Tibial artery (tissue), 4 donors: ENCODE measurements at places on chromosomes 6 and 20.

GRCh38 chr6:160783741-160784140 is 81.7 kb downstream of the PLG start:
- no peaks in the 10 kb centered on the region for H3K27me3 ChIP-seq
- no peak overlapping the region for H3K27ac ChIP-seq
- no peak for DNase-seq
- no peaks in the 10 kb centered on the region for H3K36me3 ChIP-seq

GRCh38 chr6:79250107-79250514 is 15.6 kb upstream of the HMGN3 start:
- no peaks in the 10 kb centered on the region for H3K27me3 ChIP-seq
- no peaks in the 10 kb centered on the region for H3K36me3 ChIP-seq
- no peak for DNase-seq
- no peaks in the 10 kb centered on the region for H3K4me1 ChIP-seq

DNA sequence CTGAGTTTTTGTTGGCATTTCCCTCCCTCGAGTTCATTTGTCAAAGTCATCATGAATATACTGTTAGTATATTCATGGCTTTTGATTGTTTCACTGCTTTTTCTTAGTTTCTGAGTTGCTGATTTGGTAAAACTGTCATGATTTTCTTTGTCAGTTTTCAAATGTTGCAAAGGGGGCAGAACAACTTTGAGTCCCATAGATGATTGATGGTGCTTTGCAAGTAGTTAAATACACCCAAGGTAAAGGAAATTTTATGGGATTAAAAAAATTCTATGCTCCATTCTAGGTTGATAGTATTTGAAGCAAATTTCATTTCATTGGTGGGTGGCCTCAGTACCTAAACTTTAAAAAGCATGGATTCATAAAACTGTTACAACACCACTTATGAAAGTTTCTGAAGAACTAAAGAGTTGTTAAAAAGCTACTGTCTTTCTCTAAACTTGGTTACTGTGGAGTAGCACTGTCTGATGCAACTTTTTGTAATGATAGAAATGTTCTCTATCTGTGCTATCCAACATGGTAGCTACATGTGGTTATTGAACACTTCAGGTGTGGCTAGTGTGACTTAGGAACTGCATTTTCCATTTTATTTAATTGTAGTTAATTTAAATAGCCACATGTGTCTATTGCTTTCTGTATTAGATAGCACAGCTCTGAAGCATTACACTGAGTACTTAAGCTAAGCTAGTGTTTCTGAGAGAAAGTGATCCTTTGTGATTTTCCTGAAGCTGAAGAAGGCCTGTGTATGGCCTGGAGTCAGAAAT is 153.6 kb downstream of the ZFAND3 start:
- no peak overlapping the region for H3K27ac ChIP-seq
- DNase-seq = no peak
- H3K27me3 ChIP-seq = no peaks in the 10 kb centered on the region
- H3K4me3 ChIP-seq = no peak overlapping the region
- H3K4me1 ChIP-seq = no peaks in the 10 kb centered on the region

DNA sequence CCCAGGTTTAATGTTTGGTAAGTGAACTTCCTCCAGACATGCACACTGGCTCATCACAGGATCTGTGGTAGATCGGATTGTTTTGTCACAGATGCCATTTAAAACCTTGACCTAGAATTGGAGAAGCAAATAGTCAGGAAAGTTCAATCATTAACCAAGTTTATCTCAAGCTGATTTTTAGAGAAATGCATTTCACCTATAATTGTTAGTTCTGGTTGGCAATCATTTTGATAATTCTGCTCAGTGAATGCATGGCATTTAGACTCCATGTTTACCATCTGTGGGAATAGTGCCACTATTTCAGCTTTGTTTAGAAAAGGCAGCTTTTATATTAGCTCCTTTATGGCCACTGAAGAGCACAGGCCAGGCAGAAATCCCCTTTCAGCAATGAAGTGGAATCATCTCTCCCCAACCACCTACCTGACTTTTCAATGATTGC is 73.9 kb upstream of the IPCEF1 start:
- H3K36me3 ChIP-seq = peaks cover 13% of the 10 kb centered on the region
- peaks cover 25% of the 10 kb centered on the region for H3K4me1 ChIP-seq
- peak overlapping the region; percentile 44 for H3K27ac ChIP-seq
- no peak overlapping the region for H3K4me3 ChIP-seq

GRCh38 chr6:152905551-152906299 is 77.1 kb downstream of the FBXO5 start:
- H3K27ac ChIP-seq = no peak overlapping the region
- H3K36me3 ChIP-seq = no peaks in the 10 kb centered on the region
- H3K27me3 ChIP-seq = no peaks in the 10 kb centered on the region
- no peak overlapping the region for H3K4me3 ChIP-seq
- no peak for DNase-seq

DNA sequence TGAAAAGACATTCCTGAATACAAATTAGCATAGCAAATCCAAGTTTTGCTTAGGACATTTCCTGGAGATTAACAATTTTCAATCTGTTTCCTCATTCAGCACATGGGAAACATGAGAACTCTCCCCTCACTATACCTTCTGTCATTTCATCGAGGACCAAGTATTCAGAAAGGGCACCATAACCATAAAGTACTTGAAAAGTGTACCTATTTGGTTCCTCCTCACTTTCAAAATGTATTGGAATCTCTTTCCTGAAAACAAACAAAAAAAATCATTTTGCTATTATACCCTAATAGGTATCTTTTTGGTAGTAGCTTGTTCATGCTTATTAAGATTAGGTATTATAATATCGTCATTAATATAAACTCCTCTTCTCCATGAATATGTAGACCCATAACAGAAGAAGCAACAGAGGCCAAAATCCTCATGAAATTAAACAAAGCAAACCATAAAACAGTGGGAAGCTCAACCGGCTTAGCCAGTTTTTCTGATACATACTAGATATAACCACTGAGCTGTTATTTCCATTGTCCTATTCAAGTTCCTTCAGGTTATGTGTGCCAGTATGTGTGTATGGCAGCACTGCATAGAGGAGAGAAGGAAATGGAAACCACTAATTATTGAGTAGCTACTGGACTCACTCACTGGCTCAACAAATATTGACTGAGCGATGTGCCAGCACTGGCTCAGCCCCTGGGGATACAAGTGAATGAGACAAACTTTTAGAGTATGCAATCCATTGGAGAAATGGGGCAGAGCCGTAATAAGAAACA is 274.0 kb downstream of the MAFB start:
- no peaks in the 10 kb centered on the region for H3K27me3 ChIP-seq
- H3K27ac ChIP-seq = no peak overlapping the region
- H3K4me1 ChIP-seq = no peaks in the 10 kb centered on the region
- no peaks in the 10 kb centered on the region for H3K36me3 ChIP-seq
- no peak for DNase-seq

DNA sequence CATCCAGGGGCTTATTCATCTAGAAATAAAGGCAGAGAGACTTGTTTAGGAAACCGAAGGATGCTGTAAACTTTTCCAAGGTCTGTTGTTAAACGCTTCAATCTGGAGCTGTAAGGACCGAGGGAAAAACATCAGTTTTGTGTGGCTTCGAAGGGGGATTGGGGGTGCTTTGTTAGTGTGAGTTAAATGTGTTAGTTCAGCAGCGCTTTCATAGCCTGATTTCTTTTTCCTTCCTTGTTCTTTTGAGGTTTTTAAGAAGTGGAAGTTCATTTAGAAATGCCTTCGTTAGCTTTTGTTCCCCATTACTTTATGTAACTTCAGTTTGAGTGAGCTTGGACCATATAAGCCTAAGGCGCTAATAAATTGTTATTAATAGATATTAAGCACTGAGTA is 1.5 kb downstream of the ANKS1A start:
- no peak for DNase-seq
- H3K36me3 ChIP-seq = peaks cover 5% of the 10 kb centered on the region
- peaks cover 28% of the 10 kb centered on the region for H3K4me1 ChIP-seq
- H3K4me3 ChIP-seq = peak overlapping the region; percentile 75

DNA sequence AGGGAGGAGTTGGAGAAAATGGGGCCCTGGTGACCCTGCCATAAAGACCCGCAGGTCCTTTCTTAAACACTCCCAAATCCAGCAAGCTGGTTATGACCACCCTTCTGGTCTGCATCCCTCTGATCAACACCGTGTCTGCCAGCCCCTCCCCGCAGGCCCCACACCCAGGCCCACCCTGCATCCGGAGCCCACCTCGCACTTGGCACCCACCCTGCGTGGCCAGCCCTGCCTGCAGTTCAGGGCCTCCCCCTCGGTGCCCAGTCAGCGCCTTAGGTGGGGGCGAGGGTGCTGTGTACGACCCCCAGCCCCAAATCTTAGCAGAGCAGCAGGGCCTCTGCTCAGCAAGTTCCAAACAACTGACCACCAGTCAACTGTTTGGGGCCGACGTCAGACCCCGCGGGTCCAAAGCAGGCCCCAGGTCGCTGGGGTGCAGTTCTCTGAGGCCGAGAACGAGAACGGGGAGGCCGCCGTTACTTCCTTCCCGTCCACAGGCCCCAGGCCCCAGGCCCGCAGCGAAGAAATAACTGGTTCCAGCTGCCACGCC is 1.2 kb downstream of the ACSS1 start:
- peaks cover 63% of the 10 kb centered on the region for H3K4me1 ChIP-seq
- H3K4me3 ChIP-seq = peak overlapping the region; percentile 92
- peak; percentile 20 for DNase-seq
- peak overlapping the region; percentile 96 for H3K27ac ChIP-seq
- no peaks in the 10 kb centered on the region for H3K36me3 ChIP-seq

GRCh38 chr6:152461556-152461955 is 175.6 kb downstream of the SYNE1 start:
- no peak overlapping the region for H3K27ac ChIP-seq
- no peaks in the 10 kb centered on the region for H3K4me1 ChIP-seq
- H3K4me3 ChIP-seq = no peak overlapping the region
- no peaks in the 10 kb centered on the region for H3K27me3 ChIP-seq
- DNase-seq = no peak
- H3K36me3 ChIP-seq = no peaks in the 10 kb centered on the region

- H3K4me3 ChIP-seq = no peak overlapping the region
- no peaks in the 10 kb centered on the region for H3K36me3 ChIP-seq
- H3K4me1 ChIP-seq = no peaks in the 10 kb centered on the region
- DNase-seq = no peak
- H3K27ac ChIP-seq = no peak overlapping the region
Observed at GRCh38 chr20:52943185-52943841, 28.8 kb upstream of the TSHZ2 start.

DNA sequence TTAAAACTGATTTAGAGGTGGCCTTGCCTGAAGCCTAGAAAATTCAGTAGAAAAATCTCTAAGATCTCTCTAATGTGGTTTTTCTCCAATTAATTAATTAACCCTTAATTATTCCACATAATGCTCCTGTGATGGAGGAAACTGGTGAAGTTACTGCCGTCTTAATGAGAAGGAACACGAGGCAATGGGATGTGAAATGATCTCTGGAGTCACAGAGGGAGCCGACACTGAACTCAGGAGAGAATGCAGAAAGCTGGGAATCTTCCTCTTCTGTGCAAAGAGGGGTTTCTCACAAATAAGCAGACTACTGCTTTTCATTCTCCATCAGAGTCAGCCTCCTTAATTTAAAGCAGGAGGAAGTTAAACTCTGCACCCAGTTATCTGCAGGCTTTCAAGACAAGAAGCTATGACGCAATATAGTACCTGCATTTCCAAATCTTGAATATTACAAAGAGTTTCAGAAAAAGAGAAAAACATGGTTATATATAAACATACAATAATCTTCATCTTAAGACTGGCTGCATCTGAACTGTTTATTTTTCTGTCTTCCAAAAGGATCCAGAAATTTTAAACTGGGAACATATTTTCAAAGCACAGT is 18.1 kb upstream of the SNRPB2 start:
- H3K27ac ChIP-seq = no peak overlapping the region
- no peak for DNase-seq
- H3K36me3 ChIP-seq = no peaks in the 10 kb centered on the region
- no peaks in the 10 kb centered on the region for H3K27me3 ChIP-seq
